MG63 (cell line): ENCODE measurements at places on chromosomes 6 and 20.

- no peak for DNase-seq
These were observed 38.4 kb upstream of the TBXT start for GRCh38 chr6:166206066-166206465.

- no peak for DNase-seq
These were observed 115.4 kb downstream of the PFDN4 start for GRCh38 chr20:54323227-54323734.

- no peak for DNase-seq
These were observed 17.8 kb downstream of the BTBD3 start for GRCh38 chr20:11935212-11936154.

DNA sequence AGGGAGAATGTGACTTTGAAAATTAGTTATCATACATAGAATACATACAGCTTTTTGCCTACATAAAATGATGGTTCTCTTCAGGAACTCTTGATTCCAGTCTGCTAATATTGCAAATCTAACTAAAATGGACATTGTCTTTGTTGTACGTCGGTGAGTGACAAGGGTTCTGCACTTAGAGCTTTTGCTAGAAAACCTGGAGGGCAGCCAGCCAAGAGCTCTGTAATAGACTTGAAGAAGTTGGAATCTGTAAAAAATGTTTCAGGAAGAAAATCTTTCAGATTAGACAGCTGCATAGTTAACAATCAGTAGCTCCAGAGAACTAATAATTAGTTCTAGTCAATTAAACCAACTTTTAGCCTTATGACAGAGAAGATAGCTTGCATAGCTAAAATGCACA is 138.3 kb downstream of the FLRT3 start:
- DNase-seq = no peak

DNA sequence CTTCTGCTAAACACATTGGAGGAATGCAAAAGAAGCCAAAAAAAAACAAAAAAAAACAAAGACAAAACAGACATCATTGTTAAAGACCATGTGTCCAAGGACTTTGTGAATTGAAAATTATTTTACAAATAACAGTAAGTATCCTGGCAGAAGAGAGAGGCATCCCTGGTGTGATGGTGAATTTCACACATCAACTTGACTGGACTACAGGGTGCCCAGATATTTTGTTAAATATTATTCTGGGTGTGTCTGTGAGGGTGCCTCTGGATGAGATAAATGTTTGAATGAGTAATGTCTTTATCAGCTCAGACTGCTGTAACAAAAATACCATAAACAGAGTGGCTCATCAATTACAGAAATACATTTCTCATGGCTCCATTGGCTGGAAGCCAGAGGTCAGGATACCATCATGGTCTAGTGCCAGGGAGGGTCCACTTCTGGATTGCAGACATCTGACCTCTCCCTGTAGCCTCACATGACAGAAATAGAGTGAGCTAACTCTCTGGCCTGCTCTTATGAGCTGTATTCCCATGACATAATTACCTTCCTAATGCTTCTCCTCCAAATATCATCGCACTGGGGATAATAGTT is 12.2 kb upstream of the C6orf118 start:
- no peak for DNase-seq

GRCh38 chr6:70103798-70104197 is 199.1 kb downstream of the COL9A1 start:
- no peak for DNase-seq

- DNase-seq = peak; percentile 92
These were observed 767 bp downstream of the PTK6 start for GRCh38 chr20:63536241-63536977.

DNA sequence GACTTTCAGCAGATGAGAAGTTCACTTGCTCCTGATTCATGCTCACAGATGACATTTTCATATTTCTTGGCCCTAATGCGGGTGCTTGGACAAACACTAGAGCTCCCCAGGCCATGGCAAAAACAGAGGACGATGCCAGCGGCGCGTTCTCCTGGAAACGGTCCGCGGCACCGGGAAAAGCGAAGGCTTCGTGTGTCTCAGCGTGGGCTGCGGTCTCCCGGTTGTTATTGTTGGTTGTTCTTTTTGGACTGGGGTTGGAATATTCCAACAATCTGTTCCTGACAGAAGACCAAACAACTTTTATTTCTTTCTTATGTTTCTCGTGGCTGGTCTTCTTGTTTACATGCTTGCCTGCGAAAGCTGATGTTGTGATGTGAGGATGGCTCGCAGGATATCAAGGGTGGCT is 46.8 kb upstream of the NEDD9 start:
- peak; percentile 82 for DNase-seq

DNA sequence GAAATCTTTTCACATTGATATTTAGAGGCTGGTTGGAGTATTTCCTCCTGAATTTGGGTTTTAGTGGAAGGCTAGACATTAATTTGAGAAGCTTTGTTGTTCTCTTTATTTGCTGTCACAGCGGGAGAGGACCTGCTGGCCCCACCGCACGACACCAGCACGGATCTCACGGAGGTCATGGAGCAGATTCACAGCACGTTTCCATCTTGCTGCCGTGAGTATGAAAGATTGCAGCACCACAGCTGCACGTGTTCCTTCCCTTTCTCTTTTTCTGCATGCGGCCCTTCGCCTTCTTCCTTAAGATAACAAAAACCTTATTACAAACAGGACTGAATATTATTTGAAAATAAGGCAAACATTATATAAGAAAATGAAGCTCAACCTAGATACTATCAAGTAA is 555.5 kb downstream of the UTRN start:
- no peak for DNase-seq
